ENCODE measurements at places on chromosomes 12 and 14.
A peak's percentile ranks its signal among the peaks of the same experiment; 100 is the strongest.

DNA sequence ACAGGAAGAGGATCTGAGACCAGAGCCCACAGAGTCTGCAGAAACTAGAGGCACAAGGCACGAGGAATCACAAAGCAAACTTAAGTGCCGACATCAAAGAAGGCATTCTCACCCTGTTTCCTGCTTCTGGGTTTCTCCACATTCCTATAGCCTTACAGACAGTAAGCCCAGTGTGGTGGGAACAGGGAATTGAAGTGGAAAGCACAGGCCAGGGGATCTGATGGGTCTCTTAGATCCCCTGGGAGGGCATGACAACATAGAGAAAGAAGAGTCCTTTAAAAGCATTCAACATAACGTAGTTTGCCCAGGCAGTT is 75.6 kb upstream of the FRMD6 start:
- no peak for DNase-seq

GRCh38 chr14:78341827-78342389 is 171.7 kb downstream of the NRXN3 start:
- no peak for DNase-seq

GRCh38 chr12:79375050-79375449 is 315.7 kb downstream of the PAWR start:
- no peak for DNase-seq

GRCh38 chr14:100621806-100622205 is 34.6 kb upstream of the BEGAIN start:
- DNase-seq, result no peak

DNA sequence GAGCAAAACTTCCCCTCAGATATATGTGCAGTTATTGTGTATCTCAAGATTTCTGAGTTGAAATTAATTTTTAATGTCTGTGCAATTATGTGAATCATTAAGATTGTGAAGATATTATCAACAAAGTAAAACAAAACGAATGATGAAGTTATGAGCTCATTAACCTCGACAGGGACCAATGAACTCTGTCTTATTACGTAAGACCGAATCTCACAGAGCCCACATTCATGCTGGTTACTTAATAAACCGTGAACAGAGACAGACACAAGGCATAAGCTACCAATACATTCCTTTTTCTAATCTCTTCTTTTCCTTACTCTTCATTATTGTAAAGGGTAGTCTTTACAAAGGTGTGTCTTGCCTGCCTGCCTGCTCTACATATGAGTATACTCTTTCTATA is 568.7 kb downstream of the RPS29 start:
- DNase-seq, result no peak

- DNase-seq, result no peak
Observed at GRCh38 chr12:116564080-116564479, 4.9 kb downstream of the MAP1LC3B2 start.

DNA sequence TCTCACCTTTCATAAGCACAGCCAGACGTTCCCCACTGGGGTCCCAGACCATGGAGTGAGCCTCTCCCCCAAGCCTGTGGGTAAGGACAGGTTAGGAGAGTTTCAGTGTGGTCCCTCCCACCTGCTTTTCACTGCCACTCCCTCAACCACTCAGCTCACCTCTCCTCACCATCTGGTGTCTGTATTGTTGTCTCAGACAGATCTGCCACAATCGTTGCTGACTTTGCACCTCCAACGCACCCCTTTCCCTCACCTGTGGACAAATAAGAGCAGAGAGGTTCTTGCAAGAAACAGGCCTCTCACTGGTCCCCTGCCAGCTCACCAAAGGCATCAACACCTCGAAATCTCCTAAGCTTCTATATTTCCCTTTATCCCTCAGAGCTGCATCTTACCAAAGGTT is 8.8 kb downstream of the MYG1 start:
- no peak for DNase-seq

DNA sequence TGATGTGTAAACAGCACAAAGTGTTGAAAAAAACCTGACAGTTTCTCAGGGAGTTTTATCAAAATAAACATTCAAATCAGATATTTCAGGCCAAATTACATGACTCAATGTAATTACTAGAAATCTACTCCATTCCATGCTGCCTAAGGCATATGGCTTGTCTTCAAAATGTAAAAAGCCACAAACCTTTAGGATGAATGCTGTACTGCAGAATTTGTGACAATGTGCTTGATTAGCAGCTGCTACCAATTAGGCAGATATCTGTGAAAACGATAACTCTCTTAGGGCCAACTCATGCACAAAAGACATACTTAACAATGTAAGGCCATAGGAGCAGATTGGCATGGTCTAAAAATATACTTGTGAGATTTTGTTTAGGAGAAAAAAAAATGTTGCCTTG is 267.0 kb downstream of the DACT1 start:
- DNase-seq, result no peak

DNA sequence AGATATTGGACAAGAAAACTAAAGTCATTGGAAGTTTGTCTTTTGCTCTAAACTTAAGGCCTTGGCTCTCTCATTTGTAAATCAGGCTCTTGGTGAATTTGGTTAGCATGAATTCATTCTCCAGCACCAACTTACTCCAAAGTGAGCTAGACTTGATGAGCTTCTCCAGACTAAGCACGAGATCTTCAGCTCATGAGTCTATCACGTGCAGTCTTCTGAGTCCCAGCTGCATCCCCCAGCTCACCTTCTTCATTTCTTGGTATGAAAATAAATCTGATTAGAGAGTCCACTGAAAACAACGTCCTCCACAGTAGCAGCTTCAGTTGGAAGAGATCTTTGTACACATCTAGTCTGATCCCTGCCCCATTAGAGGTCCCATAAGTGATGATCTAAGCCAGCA is 52.5 kb upstream of the DDX11 start:
- DNase-seq, result no peak

DNA sequence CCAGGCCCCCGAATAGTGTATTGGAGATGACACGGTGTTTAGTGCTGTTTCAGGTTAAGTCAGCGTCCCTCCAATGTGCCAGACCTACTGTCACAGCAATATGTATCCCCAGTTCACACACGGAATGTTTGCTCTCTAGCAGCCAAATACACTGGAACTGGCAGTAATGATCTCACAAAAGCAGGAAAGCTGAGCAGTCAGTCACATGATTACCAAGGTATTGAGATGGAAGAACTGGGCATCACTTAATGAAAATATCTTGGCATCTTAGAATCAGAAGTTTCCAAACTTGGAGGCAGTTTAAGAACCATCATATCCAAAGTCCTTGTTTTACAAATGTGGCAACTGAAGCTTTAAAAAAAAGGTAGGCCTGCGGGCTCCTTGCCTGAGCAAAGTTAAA is 23.3 kb downstream of the NINJ2 start:
- no peak for DNase-seq

DNA sequence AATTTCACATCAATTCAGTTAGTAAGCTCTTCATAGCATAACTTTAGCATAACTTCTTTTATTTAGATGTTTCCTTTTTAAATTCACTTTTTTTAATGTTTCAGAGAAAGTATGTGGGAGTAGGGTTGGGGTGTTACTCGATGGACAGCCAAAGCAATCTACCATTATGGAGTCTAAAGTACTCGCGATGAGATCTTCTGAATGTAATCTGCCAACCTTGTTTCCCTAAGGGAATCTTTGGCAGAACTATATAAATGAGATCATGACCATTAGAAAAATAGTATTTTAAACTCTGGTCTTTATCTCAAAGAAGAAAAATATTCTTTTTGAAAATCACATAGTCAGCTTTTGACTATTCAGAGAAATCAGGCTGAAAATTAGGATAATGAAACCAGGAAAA is 103.9 kb downstream of the BBS10 start:
- DNase-seq, result no peak

DNA sequence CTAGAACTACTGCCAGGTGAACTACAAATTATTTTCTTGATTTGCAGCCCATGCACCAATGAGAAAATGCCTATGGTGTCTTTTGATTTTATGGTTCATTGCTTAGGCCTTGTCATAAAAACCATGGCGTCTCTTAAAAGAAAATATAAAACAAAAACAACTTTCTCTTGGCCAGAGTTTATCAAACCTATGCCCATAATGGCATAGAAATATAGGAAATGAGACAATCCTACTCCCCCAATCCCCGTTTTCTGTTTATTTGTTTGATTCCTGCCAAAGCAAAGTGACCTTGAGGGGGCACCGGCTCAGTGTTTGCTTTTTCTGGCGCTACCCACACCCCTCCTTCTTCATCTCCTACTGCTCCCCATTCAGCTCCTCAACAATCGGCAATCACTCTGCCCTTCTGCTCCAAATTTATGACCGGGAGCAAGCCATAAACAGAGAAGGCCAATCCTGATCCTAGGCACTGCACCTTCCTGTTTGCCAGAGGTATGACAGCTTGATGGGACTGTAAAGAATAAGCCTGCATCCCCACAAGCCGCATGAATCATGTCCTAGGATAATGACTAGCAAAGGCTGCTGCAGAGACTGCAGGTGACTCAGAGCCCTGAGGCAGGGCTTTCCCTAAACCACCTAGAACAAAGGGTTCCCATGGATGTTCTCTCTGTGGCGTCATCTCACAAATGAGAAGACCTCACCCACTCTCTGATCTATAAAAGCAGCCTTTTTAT is 874.9 kb downstream of the NRXN3 start:
- DNase-seq, result no peak

GRCh38 chr12:55515696-55516095 is 23.5 kb downstream of the OR6C68 start:
- DNase-seq, result no peak

- DNase-seq, result no peak
Observed at GRCh38 chr14:76235628-76236027, 83.9 kb downstream of the GPATCH2L start.

- no peak for DNase-seq
Observed at GRCh38 chr12:104520242-104520900, 63.6 kb downstream of the CHST11 start.

- no peak for DNase-seq
Observed at GRCh38 chr12:6382982-6383381, 980 bp upstream of the LTBR start.

DNA sequence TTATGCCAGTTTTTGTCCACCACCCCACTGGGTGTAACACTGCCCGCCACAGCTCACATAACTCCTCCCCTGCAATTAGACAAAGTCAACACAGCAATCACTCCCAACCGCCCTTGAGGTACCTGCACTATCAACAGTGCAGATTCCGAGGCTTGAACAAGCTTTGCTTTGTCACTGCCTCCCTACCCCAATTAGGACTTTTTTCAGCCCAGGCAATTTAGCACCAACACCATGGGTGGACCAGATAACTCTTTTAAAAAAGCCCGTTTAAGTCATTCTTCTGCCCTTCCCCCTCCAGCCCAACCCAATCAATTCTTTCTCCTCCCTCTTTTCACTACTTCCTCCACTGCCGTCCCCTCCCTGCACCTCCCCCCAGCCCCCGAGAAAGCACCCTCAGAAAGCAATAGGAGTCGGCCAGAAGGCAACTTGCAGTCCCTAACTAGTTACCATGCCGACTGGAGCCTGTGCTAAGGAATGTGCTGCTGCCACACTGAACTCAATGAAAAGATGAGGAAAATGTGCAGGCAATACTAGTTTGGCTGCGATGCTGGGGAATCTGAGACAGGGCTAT is 45.7 kb upstream of the OTX2 start:
- DNase-seq, result no peak

DNA sequence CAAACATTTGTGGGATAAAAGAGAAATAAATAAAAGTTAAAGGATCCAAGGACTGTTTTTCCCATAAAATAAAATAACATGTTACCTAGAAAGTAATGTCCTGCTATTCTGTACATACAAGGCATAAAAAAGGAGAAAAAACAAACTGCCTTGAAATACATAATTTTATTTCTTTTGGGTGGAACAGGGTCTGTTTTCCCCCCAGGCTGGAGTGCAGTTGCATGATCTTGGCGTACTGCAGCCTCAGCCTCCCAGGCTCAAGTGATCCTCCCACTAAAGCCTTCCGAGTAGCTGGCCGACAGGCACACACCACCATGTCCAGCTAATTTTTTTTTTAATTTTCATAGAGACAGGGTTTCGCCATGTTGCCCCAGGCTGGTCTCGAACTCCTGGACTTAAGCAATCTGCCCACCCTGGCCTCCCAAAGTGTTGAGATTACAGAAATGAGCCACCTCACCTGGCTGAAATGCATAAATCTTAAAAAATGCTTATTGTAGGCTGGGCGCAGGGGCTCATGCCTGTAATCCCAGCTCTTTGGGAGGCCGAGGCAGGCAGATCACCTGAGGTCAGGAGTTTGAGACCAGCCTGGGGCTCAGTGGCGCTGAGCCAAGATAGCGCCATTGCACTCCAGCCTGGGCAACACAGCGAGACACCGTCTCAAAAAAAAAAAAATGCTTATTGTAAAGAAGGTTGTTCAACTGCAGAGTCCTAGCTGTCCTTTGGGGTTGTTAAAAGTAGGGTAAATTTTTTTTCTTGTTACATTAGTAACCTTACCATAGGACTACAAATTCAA is 4.1 kb upstream of the TUBA1C start:
- no peak for DNase-seq

DNA sequence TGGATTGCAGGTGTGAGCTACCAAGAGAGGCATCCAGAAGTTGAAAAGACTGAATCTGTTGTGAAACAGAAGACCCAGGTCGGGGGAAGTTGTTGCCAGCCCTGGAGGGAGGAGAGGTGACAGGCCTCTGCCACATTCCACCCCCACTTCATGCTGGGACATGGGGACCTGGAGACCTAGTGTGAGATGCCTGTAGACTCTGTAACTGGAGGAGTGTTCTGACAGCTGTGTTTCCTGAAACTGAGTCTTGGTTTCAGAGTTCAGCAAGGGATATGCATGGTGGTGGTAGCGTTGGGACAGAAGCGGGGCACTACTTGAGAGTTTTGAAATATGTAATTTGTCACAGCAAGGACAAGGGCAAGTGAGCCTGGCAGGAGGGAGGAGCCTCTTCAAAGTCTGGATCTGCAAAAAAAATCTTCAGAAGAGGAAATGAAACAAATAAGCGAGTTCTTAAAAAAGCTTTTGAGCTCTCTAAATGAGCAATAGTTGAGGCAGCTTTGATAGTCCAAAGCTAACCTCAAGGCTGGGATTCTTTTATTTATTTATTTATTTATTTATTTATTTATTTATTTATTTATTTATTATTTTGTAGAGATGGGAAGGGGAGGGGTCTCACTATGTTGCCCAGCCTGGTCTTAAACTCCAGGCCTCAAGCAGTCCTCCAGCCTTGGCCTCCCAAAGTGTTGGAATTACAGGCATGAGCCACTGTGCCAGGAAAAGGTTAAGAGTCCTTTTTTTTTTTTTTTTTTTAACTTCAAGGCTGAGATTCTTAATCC is 58.9 kb upstream of the EEA1 start:
- DNase-seq, result no peak

- no peak for DNase-seq
Observed at GRCh38 chr12:128140551-128140950, 126.4 kb upstream of the TMEM132C start.

GRCh38 chr14:106372870-106373652 is 846.7 kb downstream of the TMEM121 start:
- peak; percentile 71 for DNase-seq

DNA sequence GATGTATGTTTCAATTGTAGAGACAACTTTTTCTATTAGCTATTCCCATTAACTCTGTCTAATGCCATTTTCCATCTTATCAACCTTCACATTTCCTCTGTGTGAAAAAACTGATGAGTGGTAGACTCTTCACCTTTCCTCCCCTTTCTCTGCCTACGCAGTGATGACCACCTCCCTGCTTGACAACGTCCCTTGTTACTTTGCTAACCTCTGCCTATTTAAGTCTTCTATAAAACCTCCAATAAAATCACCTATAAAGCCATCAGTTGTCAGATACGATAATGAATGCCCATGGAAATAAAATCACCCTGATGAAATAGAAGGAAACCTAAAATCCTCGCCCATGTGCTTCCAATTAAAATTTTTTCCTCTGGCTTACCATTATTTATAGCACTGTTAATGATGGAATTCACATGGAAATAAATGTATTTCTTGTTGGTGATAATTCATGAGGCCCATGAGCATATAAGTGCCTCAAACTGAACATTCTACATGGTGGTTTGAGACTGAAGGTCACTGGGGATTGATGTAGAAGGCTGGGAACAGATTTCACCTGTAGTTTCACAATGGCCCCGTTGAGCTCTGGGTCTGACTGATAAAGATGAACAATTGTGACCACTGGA is 1454.0 kb upstream of the SEL1L start:
- no peak for DNase-seq
